ENCODE measurements at places on chromosomes 13 and 19. TPM values are rescaled to one million over a fixed set of nuclear protein-coding genes. Genes with fewer than 3 reads are reported as not detected.

The CCNE1 gene
- 3.3 TPM for total RNA-seq

The ZNF543 gene
- total RNA-seq = 6.1 TPM

The RASAL3 gene
- 2.0 TPM for total RNA-seq

The MAB21L1 gene
- total RNA-seq = 0.30 TPM

The CEACAM20 gene
- total RNA-seq = not detected

The EPS8L1 gene
- total RNA-seq = 2.7 TPM

The SLC10A2 gene
- total RNA-seq = not detected

The ELAVL3 gene
- total RNA-seq = 0.84 TPM

The EBI3 gene
- 0.92 TPM for total RNA-seq

The ACTMAP gene
- 6.7 TPM for total RNA-seq

The FOSB gene
- total RNA-seq = 0.79 TPM

The PCDH8 gene
- not detected for total RNA-seq

The MADCAM1 gene
- total RNA-seq = 0.37 TPM

The ZNF415 gene
- total RNA-seq = 23.9 TPM

Data from left ventricle myocardium superior (tissue), 1 donor.